ENCODE measurements at places on chromosomes 7 and 10. TPM values are rescaled to one million over a fixed set of nuclear protein-coding genes. Genes with fewer than 3 reads are reported as not detected.

GRCh38 chr10:32713560-32713959 lies 244.5 kb downstream of the ITGB1 start:
- H3K27ac ChIP-seq = no peak overlapping the region
- H3K4me3 ChIP-seq = no peak overlapping the region
- DNase-seq = no peak
- no peaks in the 10 kb centered on the region for H3K4me1 ChIP-seq

GRCh38 chr10:4807761-4808507 lies 18.1 kb upstream of the AKR1E2 start:
- H3K4me1 ChIP-seq = no peaks in the 10 kb centered on the region
- no peak overlapping the region for H3K27ac ChIP-seq
- DNase-seq = no peak
- no peaks in the 10 kb centered on the region for H3K27me3 ChIP-seq
- no peak overlapping the region for H3K4me3 ChIP-seq

GRCh38 chr7:101681170-101682007 lies 52.3 kb upstream of the MYL10 start:
- H3K27me3 ChIP-seq = no peaks in the 10 kb centered on the region
- peaks cover 4% of the 10 kb centered on the region for H3K4me1 ChIP-seq
- no peak overlapping the region for H3K4me3 ChIP-seq
- H3K36me3 ChIP-seq = no peaks in the 10 kb centered on the region
- peak; percentile 30 for DNase-seq

- H3K27ac ChIP-seq = no peak overlapping the region
- no peaks in the 10 kb centered on the region for H3K36me3 ChIP-seq
- H3K4me3 ChIP-seq = no peak overlapping the region
- H3K27me3 ChIP-seq = no peaks in the 10 kb centered on the region
- no peaks in the 10 kb centered on the region for H3K4me1 ChIP-seq
These were observed 377.1 kb upstream of the DPP6 start for GRCh38 chr7:153675131-153675530.

SRGN gene
- not detected for total RNA-seq

PUS7 gene
- 28.7 TPM for total RNA-seq

FAM241B gene
- total RNA-seq = 2.6 TPM

Measured in neural progenitor cell (in vitro differentiated cells).